Activated T-cell treated with anti-CD3 and anti-CD28 coated beads for 1 hour (primary cell): ENCODE measurements at places on chromosomes 12 and 14.

DNA sequence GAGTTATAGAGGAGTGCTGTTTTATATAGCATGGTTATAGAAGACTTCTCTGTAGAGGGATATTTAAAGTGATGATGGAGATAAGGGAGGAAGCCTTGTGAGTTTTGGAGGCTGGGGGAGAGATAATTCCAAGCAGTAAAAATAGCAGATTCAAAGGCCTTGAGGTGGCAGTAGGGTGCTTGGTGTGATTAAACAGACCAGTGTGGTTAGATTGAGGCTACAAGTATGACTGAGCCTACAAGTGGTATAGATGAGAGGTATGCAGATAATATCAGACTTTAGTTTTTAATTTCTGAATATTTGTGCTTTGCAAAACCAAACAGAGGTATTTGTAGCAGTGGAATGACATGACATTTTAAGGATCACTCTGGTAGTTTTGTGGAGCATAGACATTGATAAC, 20.3 kb downstream of the FANCM start:
- DNase-seq, result no peak

- no peak for DNase-seq
Observed at GRCh38 chr12:57518176-57518919, 2.0 kb downstream of the DDIT3 start.

DNA sequence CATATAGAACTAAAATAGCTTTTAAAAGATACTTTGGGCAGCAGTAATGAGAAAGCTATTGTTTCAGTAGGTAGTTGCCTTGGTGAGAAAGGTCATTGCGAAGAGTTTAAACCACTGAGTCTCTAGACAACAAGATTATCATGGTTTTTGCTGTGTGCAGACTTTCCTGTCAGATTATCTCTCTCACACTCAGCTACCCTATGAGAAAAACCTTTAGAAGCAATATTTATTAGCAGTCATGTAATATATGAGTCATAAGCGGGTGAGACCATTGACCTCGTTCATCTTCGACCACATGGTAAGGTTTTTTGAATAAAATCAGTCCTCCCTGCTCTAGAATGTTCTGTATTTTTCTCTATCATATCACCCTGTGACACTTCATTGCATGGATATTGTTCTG, 59.9 kb downstream of the GPR65 start:
- DNase-seq, result no peak

GRCh38 chr12:88391556-88391955, 188.7 kb downstream of the KITLG start:
- DNase-seq, result no peak

- DNase-seq, result no peak
Observed at GRCh38 chr14:65506801-65507200, 94.3 kb downstream of the FUT8 start.

DNA sequence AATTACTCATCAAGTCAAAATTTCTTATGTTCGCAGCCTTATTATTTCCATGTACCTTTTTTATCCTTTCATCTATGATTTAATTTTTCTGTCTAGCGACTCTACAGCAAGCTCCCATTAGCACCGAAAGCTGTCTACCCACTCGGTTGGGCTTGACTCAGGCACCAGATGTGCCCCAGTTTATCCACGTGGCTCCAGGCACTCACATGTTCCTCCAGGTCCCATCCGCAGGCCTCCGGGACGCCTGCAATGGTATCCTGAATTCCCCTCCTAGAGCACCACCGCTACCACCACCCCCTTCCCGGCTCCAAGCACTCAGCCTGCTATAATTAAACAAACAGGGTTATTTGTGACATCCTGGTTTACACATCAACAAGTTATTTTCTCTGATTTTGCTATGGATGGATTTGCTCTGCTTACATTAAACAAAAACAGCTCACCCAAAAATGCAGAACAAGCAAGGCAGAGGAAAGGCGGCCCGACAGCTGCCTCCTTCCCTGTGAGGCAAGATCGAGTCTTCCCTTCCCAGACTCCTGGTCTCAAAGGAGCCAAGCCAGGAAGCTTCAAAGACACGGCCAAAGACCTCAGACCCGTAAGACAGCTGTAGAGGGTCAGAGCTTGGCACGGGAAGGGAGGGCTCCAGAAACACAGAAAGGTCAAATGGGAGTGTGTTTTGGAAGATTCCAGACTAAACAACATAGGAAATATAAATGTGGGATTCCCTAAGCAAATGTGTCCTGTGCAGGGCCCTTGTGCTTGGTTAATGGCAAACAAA, 253.8 kb downstream of the TTC8 start:
- DNase-seq, result no peak

- no peak for DNase-seq
Observed at GRCh38 chr12:104650541-104650940, 193.8 kb downstream of the CHST11 start.

DNA sequence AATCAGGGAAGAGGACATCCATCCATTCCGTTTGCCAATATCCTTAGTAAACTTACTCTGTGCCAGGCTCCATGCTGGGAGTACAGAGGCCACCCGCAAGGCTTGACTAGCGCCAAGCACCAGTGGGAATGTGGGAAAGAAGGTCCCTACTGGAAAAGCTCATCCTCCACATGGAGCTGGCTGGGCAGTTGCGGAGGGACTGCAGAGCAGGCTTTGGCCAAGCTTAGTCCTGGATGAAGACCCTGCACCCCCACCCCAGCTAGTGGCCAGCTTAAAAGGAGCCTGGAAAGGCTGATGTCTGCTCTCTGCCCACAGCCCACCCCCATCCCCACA, 22.4 kb upstream of the EIF2B2 start:
- DNase-seq, result no peak

DNA sequence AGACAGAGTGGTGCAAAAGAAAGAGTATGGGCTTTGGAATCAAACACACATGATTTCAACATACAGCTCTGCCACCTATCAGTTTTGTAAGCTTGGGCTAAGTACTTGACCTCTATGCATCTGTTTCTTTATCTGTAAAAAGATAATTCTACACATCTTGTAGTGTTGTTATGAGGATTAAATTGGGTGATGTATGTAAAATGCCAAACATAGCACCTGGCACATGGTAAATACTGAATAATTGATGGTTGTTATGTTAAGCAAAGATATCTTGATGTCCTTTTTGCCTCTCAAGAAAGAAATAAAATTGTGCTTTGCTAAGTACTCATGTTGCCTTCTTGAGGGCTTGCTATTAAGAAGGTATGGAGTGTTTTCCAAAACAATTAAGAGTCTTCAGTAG, 2.3 kb upstream of the CSRP2 start:
- no peak for DNase-seq

DNA sequence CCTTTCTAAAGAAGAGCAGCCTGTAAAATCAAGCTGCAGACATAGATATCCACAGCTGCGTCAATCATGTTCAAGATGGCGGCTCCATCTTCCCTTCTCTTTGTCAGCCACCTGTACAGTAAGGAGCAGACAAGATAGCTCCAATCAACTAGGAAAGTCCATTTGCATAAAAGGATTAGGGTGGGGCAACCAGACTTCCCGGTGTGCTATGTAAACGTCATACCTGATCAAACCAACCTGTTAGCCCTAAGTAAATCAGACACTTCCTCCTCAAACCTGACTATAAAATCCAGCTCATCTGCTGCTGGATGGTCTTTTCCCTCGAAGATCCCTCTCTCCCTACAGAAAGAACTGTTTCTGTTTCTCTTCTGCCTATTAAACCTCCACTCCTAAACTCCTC, 60.1 kb downstream of the BCAT1 start:
- DNase-seq, result no peak

GRCh38 chr14:69153873-69154270, 953 bp upstream of the DCAF5 start:
- DNase-seq, result no peak

DNA sequence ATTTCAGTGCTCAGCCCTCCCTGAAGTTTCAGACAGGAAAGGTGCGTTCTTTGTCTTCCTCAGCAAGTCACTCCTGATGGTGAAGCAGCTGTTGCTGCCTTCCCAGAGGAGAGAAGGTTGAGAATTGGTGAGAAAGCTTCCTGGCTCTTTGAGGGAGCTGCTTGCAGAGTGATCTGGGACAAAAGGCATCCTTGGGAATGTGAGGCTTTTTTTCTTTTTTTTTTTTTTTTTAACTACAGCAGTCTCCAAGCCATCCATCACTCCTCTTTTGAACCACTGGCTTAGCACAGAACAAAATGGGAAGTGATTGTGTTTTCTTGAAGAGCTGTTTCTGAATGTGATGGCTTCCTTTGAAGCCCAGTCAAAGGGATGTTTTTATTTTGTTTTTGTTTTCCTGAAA, 120.4 kb upstream of the LRIG3 start:
- DNase-seq, result no peak

- no peak for DNase-seq
Observed at GRCh38 chr14:61148742-61149350, 132.3 kb downstream of the TMEM30B start.

DNA sequence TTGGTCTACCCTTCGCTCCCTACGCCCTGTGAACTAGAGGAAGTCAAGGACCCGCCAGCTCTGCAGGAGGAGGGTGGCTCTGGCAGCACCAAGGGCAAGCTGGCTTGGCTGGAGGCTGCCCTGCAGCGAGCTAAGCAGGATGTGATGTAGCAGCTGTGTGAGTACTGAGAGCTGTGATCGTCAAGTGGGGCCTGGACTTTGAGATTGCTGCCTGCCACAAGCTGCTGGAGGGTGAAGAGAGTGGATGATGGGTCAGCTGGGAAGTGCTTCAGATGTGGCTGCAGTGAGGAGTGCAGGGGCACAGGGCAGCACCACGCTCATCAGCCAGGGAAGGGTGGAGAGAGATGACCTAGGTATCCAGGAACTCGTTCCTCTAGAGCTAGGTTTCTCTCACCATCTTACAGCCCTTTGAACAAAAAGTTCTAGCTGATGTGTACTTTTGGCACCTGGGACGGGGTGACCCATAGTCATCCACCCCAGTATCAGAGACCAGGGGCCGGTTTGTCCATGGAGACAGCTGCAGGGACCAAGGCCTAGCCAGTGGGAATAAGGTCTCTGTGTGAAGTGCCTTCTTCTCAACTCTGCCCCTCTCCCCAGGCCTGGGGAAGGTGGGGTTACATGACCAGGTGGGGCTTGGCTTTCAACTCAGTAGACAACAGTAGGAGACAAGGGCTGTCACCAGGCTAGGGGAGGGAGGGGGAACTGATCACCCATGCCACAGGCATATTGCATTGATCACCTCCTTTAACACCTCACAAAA, 3.2 kb downstream of the KRT86 start:
- DNase-seq, result no peak

DNA sequence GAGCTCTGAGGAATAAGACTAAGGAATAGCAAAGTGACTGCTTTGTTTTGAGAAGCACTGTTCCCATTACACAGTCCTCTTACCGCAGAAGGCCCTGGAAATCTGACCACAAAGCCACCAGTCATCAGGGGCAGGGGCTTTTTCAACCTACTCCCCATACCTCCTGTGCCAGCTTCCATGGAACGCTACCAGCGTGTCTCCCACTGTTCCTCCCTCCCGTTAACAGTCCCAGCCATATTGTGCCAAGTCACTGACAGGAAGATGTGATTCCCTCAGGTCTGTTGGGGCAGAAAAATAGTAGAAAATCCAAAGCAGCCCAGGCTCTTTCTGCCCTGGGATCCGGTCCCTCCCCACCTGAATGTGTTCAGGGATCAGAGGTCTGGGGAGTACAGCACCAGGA, 46.6 kb upstream of the VPS33A start:
- no peak for DNase-seq

- no peak for DNase-seq
Observed at GRCh38 chr14:24053548-24054323, 1.9 kb downstream of the CARMIL3 start.

DNA sequence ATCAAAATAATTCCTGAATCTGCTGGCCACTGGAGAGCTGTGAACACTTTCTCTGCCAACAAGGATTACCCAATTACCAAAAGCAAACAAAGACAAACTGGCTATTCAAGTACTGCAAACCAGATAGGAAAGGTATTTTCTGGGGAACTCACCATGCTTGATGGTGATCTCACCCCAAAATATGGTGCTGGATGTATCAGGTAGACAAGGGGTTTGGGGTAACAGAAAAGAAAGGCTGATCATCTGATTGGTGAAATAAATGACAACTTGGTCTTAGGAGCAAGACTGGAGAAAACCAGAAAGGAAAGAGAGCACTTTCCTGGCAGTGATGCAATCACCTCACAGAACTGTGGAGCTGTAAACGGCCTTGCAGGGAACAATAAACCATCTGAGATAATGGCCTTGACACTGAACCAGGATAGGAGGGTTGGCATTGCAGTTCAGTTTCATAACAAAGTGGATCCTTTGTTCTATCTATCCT, 31.0 kb upstream of the NPFF start:
- no peak for DNase-seq

DNA sequence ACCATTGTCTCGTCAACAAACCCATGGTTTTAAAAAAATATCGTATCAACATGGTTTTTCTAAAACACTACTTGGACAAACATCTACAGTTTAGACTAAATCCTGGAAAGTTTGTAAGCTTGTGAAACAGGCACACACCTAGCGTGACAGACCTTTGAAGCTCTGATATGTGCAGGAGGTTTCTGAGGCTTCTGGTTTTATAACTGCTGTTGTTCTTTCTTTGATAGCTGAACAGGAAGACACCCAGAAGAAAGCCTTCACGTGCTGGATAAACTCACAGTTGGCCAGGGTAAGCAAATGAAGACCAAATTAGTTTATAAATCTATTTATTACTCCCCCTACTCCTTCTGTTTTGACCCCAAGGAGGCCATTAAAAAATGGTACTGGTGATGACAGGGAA, 87.6 kb downstream of the SYNE2 start:
- no peak for DNase-seq

DNA sequence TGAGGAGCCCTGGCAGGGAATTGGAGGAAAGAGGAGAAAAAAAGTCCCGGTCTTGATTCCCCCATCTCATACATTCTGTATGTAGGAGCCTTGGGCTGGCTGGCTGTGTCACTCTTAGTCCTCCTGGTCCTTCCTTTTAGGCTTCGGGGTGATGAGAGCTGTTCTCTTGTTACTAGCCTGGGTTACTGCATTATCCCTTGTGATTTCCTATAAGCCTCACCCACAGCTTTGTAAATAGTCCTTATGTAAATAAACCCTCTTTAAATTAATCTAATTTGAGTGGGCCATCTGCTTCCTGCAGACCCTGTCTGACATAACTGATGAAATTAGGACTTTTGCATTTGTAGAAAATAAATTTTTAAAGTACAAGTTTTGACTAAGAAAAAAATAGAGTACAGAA, 19.2 kb downstream of the DNM1L start:
- DNase-seq, result no peak

DNA sequence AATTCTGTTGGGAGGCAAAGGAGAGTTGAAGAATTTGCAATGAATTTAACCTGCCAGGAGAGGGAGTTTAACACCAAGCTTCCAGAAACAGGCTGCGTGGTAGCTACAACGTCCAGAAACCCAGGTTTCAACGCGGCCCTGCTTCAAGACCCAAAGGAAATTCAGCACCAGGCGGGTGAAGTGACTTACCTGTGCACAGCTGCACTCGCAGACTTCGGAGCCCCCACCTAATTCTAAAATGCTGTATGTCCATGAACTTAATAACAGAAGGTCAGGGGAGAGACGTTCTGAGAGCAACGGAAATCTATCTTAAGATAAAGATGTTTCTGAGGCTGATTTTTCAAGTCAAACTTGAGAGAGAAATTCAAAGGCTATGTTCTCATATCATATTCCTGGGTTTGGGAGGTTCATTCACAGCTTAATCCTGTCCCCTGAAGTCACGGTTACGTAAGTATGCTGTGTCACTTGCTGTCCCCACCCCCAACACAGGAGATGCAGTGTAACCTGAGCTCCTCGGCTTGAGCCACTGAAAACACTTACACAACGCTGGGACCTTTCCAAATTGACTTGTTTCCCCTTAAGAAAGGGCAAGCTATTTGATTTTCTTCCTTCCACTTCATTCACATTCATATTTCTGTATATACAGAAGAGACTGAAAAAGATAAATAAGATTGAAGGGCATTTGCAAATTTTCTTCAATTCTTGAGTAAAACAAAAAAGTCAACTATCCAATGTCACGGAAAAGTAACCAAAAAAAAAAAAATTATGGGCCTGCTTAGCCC, 22.7 kb downstream of the CLIP1 start:
- DNase-seq, result peak; percentile 39
